ENCODE measurements at places on chromosomes 7 and 10.

GRCh38 chr10:29649561-29650551, 15.1 kb upstream of the SVIL start:
- no peak for DNase-seq

DNA sequence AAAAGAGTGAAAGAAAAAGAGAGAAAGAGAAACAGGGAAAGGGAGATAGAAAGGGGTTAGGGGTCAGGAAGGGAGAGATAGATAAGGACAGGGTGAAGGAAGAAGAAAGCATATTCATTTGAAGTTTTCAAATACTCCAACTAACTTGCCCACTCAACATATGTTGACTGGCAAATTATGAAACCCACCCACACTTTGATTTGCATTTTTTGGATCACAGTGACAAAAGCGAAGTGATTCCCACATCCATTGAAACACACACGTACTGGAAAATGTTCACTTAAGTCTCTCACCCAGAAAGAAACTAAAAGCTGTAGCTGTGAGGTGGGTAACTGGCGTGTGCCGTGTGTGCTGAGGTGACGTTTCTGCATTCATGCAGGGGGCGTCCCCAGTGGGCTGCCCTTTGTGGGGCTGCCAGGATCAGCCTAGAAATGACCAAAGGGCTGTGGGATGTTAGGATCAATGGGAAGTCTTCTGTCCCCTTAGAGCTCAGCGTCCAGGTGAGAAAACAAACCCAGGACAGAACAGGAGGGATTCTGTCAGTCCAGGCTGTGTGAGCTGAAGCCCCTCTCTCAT, 134.9 kb upstream of the ADARB2 start:
- DNase-seq, result no peak

DNA sequence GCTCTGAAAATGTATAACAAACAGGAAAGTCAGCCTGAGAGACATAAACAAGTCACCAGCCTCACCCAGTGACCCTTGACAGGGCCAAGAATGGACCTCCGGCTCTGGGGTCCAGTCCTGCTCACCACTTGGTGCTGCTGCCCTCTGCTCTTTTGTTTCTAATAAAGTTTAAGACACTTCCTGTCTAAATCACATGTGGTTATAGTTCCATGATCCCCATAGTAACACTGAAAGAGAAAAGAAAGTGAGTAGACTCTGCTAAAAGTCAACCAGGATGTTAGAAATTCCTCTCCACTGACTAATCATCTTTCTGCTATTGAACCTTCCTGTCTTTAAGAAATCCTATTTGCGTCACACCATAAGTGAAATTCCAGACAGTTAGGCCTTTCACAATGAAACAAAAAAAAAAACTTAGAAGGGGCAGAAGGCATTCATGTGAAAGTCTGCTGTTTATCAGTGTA, 179.2 kb upstream of the BET1 start:
- peak; percentile 26 for DNase-seq

- no peak for DNase-seq
These were observed 52.2 kb downstream of the ASB13 start for GRCh38 chr10:5614155-5614721.

DNA sequence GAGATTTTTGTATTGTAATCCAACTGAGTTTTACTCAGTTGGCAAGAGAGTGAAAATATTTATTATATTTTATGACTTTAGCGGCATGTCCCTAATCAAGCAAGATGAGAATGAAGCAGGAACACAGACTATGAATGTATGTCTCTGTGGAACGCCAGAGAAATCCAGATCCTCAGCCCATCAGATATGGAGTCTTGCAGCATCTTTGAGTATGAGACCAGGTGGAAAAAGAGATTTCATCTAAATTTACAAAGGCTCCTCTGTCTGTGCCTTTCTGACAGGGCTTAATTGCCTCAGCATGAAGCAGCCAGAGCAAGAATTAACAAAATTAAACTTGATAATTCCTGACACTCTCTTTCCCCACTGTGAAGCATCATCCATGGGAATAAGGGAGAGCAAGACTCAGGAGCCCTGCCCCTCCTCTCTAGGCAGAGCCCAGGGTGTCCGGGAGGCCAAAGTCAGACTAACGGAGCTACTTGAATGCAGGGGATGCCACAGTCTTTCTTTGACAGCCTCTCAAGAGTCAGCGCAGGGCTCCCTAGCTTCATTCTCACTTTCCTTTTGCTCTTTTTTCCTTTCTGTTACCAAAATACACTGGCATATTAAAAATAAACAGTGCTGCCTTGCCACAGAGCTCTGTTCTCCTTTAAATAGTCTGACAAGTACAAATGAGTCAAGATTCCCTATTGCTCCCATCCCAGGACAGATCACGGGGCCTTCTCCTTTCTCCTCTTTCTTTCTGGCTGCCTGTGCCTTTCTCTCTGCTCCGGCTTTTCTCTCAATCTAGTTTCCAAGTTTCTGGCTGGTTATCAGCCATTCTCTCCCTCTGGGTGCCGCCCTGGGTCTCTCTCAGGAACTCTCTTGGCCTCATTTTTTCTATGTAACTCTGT, 132.2 kb upstream of the INHBA start:
- no peak for DNase-seq

- peak; percentile 11 for DNase-seq
These were observed 13.0 kb downstream of the STK32C start for GRCh38 chr10:132294561-132295318.

DNA sequence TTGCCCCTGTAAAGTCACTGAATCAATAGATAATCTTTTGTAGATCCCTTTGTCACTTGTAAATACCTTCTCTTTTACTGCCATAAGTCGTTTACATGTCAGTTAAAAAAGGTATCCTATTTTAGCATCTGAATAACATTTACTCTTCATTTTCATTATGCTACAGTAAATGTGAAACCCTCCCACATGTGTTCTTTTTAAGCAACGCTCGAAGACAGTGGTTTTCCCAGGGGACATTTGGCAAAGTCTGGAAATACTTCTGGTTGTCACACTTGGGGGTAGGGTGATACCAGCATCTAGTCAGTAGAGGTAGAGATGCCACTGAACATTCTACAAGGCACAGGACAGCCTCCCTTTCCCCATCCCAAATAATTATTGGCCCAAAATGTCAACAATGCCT, 23.7 kb downstream of the ATAD1 start:
- DNase-seq, result no peak

GRCh38 chr7:153430931-153431330, 621.3 kb upstream of the DPP6 start:
- DNase-seq, result no peak

DNA sequence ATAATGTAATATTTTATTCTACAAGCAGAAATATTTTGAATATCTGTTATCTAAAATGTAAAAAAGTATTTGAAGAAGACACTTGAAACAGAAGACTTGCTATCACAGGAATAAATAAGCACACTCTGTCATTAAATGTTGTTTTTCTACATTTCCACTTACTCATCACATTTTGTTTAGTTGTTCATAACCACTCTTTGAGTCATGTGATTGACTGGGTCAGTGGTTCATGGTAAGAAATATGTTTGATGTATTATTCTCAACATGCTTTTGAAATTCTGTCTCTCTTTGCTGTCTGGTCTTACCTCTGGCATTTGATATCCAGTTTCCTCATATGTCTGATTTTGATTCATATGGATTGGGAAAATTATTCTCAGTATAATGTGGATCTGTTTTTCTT, 171.8 kb downstream of the SUGCT start:
- no peak for DNase-seq

DNA sequence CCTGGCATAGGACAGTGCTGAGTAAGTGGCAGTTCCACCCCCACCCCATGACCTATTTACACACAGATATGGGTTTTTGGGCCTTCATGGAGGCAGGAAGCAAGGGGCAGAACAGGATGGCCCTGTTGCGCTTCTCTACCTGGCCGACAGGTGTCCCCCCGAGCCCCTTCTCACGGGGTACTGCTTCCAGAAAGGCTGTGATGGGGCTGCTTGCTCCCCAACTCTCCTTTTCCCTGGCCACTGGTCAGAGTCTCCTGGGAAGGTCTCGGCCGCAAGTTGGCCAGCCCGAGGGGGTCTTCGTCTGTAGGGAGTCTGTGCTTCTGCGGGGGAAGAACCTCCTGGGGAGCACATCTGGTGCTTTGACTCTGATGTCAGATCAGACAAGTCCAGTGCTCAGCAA, 139.8 kb upstream of the TNS3 start:
- no peak for DNase-seq

DNA sequence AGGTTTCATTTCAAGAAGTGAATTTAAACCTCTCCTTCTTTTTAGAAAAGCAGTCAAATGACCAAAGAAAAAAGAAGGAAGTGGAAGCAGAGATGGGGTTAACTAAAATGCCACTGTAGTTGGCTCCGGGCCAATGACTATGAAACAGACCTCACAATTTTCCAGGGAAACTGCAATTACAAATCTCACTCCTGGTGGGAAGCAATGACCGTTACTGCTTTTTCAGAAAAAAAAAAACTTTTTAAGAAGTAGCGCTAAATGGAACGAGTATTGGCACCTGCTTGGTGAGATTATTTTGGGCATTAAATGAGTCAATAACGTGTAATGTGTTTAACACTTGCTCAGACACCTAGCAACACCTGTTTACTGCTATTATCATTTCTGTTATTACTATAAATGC, 1.2 kb downstream of the SFRP4 start:
- peak; percentile 45 for DNase-seq

- DNase-seq, result no peak
These were observed 588 bp downstream of the GET4 start for GRCh38 chr7:876972-877311.

- DNase-seq, result no peak
These were observed 10.8 kb upstream of the SFRP5 start for GRCh38 chr10:97782455-97783228.

DNA sequence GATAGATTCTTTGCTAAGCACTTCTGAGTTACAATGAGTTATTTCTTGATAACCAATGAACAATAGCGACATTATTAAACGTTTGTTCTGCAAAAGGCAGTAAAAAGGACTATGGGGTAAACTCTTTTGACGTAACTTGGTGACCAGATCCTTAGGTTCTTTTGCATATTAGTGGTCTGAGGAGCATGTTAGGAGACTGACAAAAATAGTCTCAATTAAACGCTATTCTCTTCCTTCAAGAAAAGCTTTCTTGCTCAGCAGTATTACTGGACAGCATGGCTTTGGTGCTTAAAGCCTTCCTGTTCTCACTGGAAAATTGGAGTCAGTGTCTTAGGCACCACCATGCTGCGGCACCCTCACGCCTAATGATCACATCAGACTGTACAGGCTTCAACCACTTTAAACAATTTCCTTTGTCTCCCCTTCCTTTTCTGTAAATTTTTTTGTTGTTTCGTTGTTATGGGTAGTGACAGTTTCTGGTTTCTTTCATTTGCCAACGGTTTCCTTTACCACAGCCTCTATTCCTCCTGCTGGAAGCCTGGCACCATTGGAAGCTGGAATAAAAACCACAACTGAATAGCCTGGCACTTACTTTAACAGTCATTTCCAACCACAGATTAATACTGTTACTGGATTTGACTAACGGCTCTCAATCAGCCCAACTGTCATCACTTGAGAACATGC, 49.2 kb upstream of the FAM133B start:
- DNase-seq, result no peak

GRCh38 chr7:106166651-106167342, 54.7 kb upstream of the SYPL1 start:
- DNase-seq, result peak; percentile 29

- DNase-seq, result no peak
These were observed 164.4 kb upstream of the NAMPT start for GRCh38 chr7:106448992-106449859.
